AG09309 (cell line): ENCODE measurements at places on chromosomes 6 and 20.

DNA sequence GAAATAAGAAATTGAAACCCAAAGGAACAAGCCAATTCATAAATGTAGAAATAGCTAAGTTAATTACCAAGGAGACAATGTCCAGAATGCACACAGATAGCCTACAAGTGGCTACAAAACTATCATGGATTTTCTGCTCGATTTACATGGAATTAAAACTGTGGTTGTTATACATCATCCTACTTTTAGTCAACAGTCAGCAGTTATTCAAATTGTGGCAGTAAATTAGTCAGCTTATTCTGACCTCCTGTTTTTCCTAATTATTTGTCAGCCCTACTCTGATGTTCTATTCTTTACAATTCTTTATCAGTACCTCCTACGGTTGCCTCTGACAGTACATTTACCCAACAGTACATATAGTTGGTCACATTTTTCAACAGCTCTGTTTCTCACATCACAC is 29.6 kb downstream of the RBL1 start:
- DNase-seq: no peak

- DNase-seq: no peak
Measured at GRCh38 chr6:2037237-2037926, 208.0 kb downstream of the GMDS start.

DNA sequence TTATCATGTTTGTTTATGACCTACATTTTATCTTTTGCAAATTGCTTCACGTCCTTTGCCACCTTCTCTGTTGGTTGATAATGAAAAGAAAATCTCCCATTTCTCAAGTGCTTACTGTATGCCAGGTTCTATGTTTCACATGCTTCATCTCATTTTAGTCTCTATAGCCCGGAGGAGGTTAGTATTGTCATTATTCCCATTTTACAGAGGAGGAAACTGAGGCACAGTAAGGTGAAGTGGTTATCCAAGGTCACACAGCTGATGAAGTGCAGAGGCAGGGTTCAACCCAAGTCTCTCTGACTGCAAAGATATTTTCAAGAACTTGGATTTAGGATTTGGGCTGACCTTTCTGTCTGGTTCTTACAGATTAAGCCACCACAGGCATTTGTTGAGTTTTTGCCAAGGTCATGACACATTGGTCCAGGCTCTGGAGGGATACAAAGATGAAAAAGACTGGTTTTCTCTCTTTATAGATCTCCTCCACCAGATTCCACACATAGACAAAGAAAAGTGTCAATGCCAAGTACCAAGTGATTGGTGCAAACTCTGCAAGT is 20.6 kb downstream of the CNBD2 start:
- no peak for DNase-seq

- DNase-seq: no peak
Measured at GRCh38 chr20:12594410-12595088, 414.2 kb upstream of the SPTLC3 start.

GRCh38 chr20:31841928-31842327 is 3.5 kb downstream of the FOXS1 start:
- no peak for DNase-seq

DNA sequence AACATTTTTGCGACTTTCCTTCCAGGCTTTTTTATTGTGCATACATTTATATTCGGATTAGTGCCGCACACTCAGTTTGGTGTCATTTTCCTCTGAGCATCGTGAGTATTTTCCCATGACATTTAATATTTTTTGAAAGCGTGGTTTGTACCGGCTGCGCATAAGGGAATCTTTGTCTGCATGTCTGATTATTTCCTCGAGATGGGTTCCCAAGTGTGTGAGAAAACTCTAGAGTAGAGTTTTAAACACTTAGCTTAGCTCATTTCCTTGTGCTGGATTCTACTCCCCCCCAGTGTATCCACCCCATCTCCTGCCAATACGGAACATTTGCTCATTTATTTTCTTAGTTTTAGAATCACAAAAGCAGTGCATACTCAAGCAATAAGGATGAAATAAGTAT is 94.3 kb downstream of the CDC5L start:
- DNase-seq: no peak

- no peak for DNase-seq
Measured at GRCh38 chr6:31139599-31139998, 733 bp upstream of the PSORS1C2 start.

DNA sequence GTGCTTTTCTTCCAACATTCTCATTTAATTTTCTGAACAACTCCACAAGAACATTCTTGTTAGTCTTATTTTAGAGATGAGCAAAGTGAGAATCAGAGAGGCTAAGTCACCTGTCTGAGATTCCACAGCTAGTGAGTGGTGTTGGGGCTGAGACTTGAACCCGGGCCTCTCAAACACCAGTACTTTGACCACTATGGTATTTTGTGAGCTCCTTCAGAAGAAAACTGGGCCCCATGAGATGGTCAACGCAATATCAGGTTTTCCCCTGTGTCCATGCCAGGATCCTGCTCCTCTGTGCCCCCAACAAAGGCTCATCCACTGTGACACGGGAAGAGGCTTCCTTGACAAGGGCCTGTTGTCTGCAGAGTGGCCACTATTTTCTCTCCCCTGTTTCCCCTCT is 51.9 kb downstream of the MAFB start:
- DNase-seq: no peak

DNA sequence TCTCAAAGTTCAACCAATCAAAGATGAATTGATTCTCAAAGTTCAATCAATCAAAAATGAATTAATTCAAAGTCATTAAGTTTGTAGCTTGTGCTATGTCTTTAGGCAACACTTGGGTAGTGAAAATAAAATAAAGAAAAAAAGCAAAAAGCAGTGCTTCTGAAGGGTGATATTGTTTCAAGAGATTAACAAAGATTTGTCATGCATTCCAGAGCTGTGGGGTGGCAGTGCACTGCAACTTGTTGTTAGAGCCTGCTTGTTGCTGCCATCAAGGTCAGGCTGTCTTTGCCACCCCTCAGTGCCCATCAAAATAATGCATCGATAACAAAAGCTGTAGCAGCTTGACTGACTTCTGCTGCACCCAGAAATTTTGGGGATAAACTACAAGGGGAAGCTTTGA is 128.6 kb downstream of the RNF144B start:
- no peak for DNase-seq

DNA sequence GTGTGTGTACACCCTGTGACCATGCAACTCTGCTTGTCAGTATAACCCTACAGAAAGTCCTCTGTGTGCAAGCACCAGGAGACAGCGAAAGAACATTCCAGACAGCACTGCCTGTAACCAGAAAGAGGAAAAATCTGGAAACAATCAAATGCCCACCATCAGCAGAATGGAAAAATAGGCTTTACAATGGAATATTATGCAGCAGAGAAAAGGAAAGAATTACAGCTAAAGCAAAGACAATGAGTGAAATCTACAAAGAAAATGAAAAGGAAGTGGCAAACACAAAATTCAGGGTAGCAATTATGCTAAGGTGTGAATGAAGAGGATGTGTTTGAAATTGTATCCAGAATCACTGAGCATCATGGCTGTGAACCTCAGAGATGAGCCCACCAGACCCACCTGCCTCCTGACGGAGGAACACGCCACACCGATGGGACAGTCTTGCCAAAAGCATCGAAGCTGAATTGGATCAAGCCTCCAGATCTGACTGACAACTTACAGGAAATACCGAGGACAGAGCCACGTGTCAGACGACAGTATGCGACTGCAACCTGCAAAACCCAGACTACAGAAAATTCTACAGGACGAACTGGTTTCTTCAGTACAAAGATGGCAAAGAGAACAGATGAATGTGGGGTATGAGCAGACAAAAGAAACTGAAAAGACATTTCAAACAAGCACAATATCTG is 133.2 kb downstream of the NFATC2 start:
- no peak for DNase-seq

- DNase-seq: no peak
Measured at GRCh38 chr6:167659046-167659445, 167.7 kb upstream of the AFDN start.

- no peak for DNase-seq
Measured at GRCh38 chr6:56891754-56892153, 63.2 kb upstream of the BEND6 start.
